Fibroblast of skin of abdomen (primary cell): ENCODE measurements at places on chromosomes 7 and 10.

DNA sequence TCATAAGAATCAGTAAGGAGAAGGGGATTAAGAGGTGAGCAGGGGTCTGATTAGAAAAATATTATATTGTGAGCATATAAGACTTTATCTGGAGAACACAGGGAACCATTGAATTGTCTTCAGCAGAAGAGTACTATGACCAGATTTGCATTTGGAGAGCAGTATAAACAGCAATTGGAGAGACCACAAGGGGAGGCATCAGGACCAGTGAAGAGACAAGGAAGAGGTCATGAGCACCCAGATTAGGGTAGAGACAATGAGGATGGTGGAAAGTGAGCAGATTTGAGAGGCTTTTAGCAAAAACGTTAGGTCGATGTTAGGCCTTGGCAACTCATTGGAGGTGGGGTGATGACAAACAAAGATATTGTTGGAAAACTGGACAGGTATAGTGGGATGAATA is 13.0 kb upstream of the SMIM30 start:
- no peak for DNase-seq

DNA sequence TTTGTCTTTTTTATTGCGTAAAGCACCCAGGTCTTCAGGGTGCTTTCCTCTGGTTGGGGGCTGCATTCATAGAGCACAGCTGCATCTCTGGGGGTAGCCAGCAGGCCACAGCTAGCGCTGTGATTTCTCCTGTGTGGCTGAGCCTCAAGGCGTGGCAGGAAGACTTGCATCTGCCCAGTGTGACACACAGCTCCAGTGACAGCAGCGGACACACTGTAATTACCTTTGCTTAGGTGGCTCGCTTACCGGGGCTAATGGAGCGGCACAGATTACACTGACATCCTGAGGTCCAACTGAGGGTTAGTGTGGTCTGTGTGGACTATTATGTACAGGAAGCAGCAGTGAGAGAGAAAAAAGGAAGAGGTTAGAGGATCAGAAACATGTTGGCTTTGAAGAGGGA is 27.1 kb downstream of the ABCB4 start:
- DNase-seq = no peak

DNA sequence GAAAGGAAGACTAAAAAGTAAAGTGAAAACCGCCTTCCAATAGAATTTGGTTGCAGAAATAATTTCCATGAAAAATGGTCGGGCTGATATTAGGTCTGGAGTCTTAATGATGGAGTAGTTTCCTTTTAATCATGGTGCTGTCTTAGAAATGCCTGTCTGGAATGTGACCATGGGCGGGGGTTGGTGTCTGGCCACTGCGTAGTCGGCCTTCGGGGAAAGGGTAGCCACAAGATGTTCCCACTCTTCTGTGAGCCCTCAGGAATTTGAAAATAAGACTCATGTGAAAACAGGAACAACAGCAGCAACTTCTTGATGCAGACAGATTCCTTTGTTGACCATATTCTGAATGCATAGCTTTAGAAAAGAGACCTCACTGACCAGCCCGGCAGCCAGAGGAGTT is 176.8 kb downstream of the KIAA1217 start:
- DNase-seq = peak; percentile 86

GRCh38 chr7:43021431-43021830 is 89.3 kb downstream of the MRPL32 start:
- peak; percentile 60 for DNase-seq

- DNase-seq = peak; percentile 45
Measured at GRCh38 chr10:110525349-110526260, 27.9 kb downstream of the DUSP5 start.

GRCh38 chr10:36097696-36098095 is 455.6 kb upstream of the FZD8 start:
- no peak for DNase-seq

GRCh38 chr7:17944720-17945119 is 4.4 kb upstream of the SNX13 start:
- no peak for DNase-seq
